ENCODE measurements at places on chromosomes 12 and 14. TPM values are rescaled to one million over a fixed set of nuclear protein-coding genes. Genes with fewer than 3 reads are reported as not detected.

DNA sequence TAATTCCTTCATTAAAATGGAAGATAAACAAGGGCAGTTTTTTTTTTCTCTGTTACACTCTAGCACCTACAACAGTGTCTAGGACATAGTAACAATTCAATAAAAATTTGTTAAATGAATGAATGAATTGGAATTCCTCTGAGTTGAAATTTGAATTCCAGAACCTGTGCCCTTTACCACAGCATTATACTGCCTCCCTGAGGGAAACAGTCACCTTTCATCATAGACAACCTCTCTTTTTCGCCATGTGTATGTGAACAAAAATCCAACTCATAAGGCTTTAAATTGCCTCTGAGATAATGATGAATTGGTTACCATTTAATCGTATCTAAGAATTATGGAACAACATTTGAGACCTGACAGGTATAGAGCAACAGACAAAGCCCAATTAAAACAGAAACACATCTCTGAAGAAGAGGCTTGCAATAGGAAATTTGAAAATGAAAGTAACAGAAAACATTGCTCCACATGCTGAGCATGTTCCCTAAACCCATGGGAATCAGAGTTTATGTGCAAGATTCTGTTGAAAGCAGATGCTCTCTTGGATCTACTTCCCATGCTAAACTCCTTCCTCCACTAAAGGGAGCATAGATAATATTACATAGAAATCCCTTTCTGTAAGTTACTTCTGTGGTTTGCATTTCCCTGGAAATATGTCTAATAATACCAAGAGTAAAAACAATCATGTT is 657.8 kb downstream of the GALC start:
- H3K4me3 ChIP-seq: no peak overlapping the region
- DNase-seq: no peak
- no peak overlapping the region for H3K27ac ChIP-seq
- H3K27me3 ChIP-seq: no peaks in the 10 kb centered on the region

DNA sequence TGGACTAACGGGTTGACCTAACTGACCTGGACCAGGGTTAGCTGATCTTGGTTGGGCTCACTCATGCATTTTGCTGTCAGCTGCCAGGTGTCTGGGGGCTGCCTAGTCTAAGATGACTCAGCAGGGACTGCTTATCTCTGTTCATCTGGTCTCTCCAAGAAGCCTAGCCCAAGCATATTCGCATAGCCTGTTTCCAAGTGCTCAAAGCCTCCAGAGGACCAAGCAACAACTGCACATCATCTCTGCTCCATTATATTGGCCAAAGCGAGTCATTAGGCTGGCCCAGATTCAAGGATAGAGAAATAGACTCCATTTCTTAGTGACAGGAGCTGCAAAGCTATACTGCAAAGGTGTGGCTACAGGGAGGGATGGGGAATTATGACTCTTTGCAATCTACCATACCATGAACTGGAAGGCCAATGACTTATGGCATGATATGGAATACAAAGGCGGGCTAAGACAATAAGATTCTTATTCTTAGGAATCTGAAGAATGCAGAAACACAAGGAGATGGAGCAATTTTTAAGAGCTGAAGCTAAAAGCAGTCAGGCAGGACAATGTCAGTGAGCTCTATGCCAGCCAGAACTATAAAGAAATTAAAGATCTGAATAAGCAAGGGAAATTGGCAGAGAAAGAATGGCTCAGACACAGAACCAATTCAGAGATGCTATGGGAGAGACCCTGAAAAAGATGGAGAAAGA is 194.6 kb upstream of the FSCB start:
- H3K27me3 ChIP-seq: no peaks in the 10 kb centered on the region
- DNase-seq: no peak
- H3K4me3 ChIP-seq: no peak overlapping the region
- no peak overlapping the region for H3K27ac ChIP-seq
- peaks cover 10% of the 10 kb centered on the region for H3K36me3 ChIP-seq

DNA sequence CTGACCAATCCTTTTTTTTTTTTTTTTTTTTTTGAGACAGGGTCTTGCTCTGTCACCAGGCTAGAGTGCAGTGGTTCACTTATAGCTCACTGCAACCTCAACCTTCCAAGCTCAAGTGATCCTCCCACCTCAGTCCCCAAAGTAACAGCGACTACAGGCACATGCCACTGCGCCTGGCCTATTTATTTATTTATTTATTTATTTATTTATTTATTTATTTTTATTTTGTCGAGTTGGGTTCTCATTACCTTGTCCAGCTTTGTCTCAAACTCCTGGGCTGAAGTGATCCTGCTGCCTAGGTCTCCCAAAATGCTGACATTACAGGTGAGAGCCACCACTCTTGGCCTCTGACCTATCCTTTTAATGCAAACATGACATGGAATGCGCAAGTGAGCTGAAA is 124.4 kb downstream of the GXYLT1 start:
- H3K36me3 ChIP-seq: no peaks in the 10 kb centered on the region
- H3K27ac ChIP-seq: no peak overlapping the region
- no peaks in the 10 kb centered on the region for H3K4me1 ChIP-seq
- no peak overlapping the region for H3K4me3 ChIP-seq
- H3K27me3 ChIP-seq: no peaks in the 10 kb centered on the region

- no peak overlapping the region for H3K27ac ChIP-seq
- no peak overlapping the region for H3K4me3 ChIP-seq
- H3K36me3 ChIP-seq: no peaks in the 10 kb centered on the region
- no peaks in the 10 kb centered on the region for H3K27me3 ChIP-seq
- no peaks in the 10 kb centered on the region for H3K4me1 ChIP-seq
These were observed 73.4 kb downstream of the SPTB start for GRCh38 chr14:64806202-64806861.

Gene SLCO1B3
- not detected for total RNA-seq

Gene CSRP2
- total RNA-seq: 158 TPM

Gene C12orf54
- total RNA-seq: not detected

Measured in H9 (cell line).